ENCODE measurements at places on chromosomes 5 and 9.

DNA sequence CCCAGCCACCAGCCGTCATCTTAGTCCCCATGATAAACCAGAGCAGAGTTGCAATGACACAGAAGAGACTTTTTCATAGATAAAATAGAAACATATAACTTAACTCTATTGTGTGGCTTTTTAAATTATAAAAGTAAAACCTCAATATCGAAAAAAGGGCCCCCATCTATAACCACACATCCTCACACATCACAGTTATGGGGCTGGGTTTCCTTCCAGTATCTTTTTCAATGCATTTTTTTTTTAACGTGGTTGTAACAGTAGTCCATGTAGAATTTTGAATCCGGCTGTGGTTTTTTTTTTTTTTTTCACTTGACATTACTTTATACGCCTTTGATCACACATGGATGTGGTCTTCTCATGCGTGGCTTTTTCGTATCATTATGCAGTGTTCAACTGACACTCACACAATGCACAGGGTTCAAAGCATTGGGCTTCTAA lies 77.4 kb downstream of the CFAP77 start:
- DNase-seq = peak; percentile 61

DNA sequence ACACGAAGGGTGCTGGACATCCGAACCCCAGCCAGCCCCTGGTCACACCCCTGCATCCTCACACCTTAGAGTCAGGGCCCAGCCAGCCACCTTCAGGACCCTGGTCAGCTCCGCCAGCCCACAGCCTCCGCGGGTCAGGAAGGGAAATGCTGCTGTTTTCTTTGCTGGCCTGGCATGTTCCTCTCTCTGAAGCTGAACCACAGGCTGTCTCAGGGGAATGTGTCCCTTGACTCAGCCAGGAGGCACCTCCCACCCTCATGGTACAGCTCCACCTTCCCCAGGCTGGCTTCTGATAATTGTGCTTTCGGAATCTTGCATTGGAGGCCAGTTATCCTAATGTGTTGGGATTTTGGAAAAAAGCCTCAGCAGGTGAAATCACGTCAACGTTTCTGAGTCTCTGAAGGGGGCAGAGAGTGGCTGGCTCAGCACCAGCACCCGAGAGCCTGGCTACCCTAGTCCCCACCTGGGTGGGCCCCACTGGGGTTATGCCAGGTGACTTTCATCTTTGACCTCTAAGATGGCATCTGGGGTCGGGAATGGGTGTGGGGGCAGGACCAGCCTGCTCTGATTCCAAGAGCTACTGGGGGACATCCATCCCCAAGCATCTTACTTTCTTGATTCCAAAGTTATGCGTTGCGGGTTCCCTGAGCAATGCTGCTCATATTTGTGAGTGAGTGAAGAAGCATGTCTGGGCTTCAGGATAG lies 9.8 kb upstream of the OLFM1 start:
- no peak for DNase-seq

DNA sequence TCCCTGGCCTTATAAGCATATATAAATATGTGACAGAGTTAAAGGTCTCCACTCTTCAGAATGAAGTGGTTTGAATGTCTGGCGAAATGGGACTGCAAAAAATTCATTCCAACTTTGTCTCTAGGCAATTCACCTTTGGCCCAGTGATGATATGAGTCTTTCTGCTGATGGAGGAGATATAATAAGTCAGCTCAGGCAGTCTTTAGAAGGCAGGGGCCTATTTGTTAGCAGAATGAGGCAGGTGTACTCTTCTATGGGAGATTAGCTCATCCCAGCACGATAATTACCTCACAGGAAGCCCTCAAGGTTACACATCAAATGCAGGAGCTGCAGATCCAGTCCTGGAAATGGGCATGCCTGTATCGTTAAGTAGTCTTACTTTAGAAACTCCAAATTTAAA lies 300.5 kb downstream of the NR2F1-AS1 start:
- no peak for DNase-seq

- no peak for DNase-seq
These were observed 53.5 kb downstream of the KCNIP1 start for GRCh38 chr5:170557314-170557713.

- no peak for DNase-seq
These were observed 55.1 kb downstream of the IRF1 start for GRCh38 chr5:132435447-132435846.

DNA sequence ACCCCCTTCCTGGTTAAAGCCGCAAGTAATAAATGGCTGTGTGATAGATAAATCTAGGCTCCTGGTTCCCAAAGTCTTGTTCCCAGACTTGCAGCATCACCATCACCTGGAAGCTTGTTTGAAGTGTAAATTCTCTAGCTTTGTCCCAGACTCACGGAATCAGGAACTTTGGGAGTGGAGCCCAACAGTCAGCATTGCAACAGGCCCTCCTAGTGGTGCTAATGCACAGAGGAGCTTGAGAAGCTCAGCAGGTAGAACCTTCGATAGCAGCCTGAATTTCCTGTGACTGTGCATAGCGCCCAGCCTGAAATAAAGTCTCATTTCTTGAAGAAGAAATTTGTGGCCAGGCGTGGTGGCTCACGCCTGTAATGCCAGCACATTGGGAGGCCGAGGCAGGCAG lies 30.3 kb upstream of the MELK start:
- no peak for DNase-seq

DNA sequence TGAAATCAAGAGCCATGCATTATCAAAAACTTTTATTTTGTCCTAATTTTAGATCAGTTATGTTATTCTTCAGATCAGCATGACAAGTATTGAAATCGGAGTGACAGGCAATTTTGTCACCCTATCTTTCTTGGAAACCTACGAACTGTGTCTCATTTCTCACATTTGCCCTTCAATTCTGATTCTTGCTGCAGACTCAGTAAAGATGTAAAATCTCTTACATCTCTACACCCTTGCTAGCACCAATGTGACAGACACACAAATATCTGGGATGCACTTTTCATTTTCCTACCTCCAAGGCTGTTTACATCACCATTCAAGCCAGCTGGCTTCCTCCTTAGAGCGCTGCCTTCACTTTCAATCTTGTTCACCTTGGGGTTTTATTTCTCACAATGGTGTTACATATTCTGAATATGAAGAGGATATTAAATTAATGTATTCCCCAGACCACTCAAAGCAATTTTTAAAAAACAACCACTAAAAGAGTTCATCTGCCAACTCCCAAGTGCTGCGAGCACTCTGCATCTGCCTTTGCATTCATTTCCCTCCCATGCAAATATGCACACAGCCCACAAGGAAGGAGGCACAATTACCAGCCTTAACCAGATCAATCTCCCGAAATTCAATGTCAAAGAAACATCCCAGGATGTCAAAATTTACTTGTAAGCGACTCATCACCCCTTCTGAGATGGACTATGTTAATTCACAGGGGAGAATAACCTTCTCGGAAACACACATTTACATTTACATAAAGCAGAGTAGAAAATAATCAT lies 164.3 kb downstream of the ENC1 start:
- no peak for DNase-seq

- DNase-seq = no peak
These were observed 14.0 kb downstream of the ITGA2 start for GRCh38 chr5:53003144-53003543.

GRCh38 chr5:128169401-128170017 lies 85.9 kb downstream of the SLC12A2 start:
- DNase-seq = no peak

GRCh38 chr5:83767409-83767992 lies 46.8 kb upstream of the HAPLN1 start:
- DNase-seq = no peak

Measured in CD4-positive, alpha-beta T cell treated with Interleukin-17A for 1 hour (primary cell).